Right cardiac atrium (tissue), 5 donors: ENCODE measurements at places on chromosomes 7 and 10. TPM values are rescaled to one million over a fixed set of nuclear protein-coding genes. Genes with fewer than 3 reads are reported as not detected.

The PAXIP1 gene
- polyA plus RNA-seq: 5.3 TPM

The GIMAP1 gene
- 7.8 TPM for polyA plus RNA-seq

The WDFY4 gene
- 0.57 TPM for polyA plus RNA-seq

- DNase-seq: no peak
Measured at GRCh38 chr10:43123361-43124093, 14.7 kb upstream of the CSGALNACT2 start.

- no peak for DNase-seq
Measured at GRCh38 chr7:137371616-137372015, 28.1 kb upstream of the PTN start.

DNA sequence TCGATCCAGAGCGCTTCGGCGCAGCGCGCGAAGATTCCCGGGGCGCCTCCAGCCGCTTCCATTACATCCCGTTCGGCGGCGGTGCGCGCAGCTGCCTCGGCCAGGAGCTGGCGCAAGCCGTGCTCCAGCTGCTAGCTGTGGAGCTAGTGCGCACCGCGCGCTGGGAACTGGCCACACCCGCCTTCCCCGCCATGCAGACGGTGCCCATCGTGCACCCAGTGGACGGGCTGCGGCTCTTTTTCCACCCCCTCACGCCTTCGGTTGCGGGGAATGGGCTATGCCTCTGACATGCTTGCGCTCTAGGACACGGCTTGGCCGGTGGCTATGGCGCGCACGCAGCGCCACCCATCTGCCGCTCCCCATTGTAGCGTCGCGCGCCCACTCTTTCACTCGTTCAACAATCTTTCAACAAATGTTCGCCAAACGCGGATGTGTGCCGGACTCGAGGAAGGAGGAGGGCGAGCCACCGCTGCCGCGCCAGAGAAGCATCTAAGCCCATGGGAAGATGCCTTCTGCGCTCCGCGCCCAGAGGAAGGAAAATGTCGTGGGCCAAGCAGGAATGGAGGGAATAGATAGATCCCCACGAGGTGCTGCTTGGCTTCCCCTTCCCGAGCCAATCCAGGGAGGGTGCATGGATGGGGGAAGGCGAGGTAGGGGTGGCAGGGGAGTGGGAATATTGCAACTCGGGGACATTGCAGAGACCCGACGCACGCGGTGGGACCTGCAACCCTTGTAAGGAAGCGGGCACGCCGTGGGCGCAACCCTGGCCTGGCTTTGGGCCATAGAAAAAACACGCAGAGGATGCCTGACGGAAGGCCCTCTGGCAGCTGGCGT, 5.1 kb upstream of the CYP26A1 start:
- DNase-seq: no peak

- no peak for DNase-seq
Measured at GRCh38 chr10:28790146-28790545, 112.8 kb downstream of the BAMBI start.
